ENCODE measurements at places on chromosomes 7 and 10. TPM values are rescaled to one million over a fixed set of nuclear protein-coding genes. Genes with fewer than 3 reads are reported as not detected.

GRCh38 chr10:1057106-1057657 is 997 bp downstream of the WDR37 start:
- no peak for DNase-seq

The KCNIP2 gene
- 95.9 TPM for total RNA-seq

The SLC29A3 gene
- 9.2 TPM for total RNA-seq

- DNase-seq: no peak
Observed at GRCh38 chr7:44631458-44632115, 25.2 kb downstream of the OGDH start.

The STEAP1B gene
- total RNA-seq: 8.1 TPM

DNA sequence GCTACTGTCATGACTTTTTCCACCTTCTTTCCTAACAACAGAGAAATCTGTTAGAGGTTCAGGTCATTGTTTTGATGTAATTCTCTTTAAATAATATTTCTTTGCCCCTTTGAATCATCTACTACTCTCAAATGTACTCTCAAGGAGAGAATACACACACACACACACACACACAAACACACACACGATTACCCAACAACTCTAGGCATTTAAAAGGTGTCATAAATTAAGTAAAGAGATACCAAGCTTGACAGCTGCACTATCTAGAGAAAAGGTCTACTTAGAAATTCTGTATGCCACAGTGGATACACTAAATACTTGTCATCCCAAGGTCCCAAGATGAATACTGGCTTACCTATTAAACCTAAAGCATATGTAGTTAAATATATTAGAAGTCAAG is 4.8 kb downstream of the PANK1 start:
- no peak for DNase-seq

GRCh38 chr10:102511583-102512274 is 8.0 kb downstream of the SUFU start:
- no peak for DNase-seq

All from dorsolateral prefrontal cortex (tissue), 122 donors.